ENCODE measurements at places on chromosomes 4 and X.

- H3K4me1 ChIP-seq = peaks cover 36% of the 10 kb centered on the region
- peaks cover 1% of the 10 kb centered on the region for H3K36me3 ChIP-seq
- H3K4me3 ChIP-seq = no peak overlapping the region
- no peaks in the 10 kb centered on the region for H3K27me3 ChIP-seq
Measured at GRCh38 chr4:2243681-2244380, 1.9 kb upstream of the HAUS3 start.

DNA sequence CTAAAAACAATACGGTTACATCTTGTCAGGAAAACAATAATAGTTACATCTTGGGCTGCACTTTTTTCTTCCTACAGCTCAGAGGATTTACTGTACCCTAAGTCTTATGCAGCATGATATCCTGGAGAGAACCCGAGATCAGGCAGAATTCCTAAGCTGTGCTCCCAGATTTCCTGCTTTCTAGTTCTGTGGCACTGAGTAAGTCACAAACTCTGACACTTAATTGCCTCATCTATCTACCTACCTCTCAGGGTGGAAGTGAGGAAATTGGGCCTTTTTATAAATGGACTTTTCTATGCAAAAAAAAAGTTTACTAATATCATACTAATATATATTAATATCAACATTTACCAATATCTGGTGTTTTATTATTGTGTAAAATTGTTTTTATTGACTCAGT, 438.5 kb downstream of the INPP4B start:
- no peaks in the 10 kb centered on the region for H3K27me3 ChIP-seq
- H3K4me1 ChIP-seq = no peaks in the 10 kb centered on the region
- no peaks in the 10 kb centered on the region for H3K36me3 ChIP-seq
- H3K27ac ChIP-seq = no peak overlapping the region
- H3K4me3 ChIP-seq = no peak overlapping the region

- no peak overlapping the region for H3K27ac ChIP-seq
- no peaks in the 10 kb centered on the region for H3K27me3 ChIP-seq
- H3K4me1 ChIP-seq = no peaks in the 10 kb centered on the region
- no peak overlapping the region for H3K4me3 ChIP-seq
Measured at GRCh38 chr4:4427121-4427870, 40.4 kb downstream of the NSG1 start.

GRCh38 chrX:49029876-49030275, 13.3 kb downstream of the TFE3 start:
- peaks cover 50% of the 10 kb centered on the region for H3K36me3 ChIP-seq
- no peak overlapping the region for H3K4me3 ChIP-seq
- H3K27ac ChIP-seq = no peak overlapping the region
- DNase-seq = no peak

- H3K4me1 ChIP-seq = no peaks in the 10 kb centered on the region
- no peaks in the 10 kb centered on the region for H3K36me3 ChIP-seq
- H3K27me3 ChIP-seq = no peaks in the 10 kb centered on the region
- H3K27ac ChIP-seq = no peak overlapping the region
Measured at GRCh38 chrX:11424903-11425674, 131.9 kb downstream of the AMELX start.

GRCh38 chr4:143402776-143403552, 66.3 kb downstream of the GAB1 start:
- no peaks in the 10 kb centered on the region for H3K36me3 ChIP-seq
- H3K27me3 ChIP-seq = no peaks in the 10 kb centered on the region
- H3K4me3 ChIP-seq = no peak overlapping the region
- no peak for DNase-seq
- H3K4me1 ChIP-seq = no peaks in the 10 kb centered on the region

- H3K4me1 ChIP-seq = peaks cover 52% of the 10 kb centered on the region
- no peaks in the 10 kb centered on the region for H3K27me3 ChIP-seq
- H3K4me3 ChIP-seq = no peak overlapping the region
- no peaks in the 10 kb centered on the region for H3K36me3 ChIP-seq
- DNase-seq = no peak
Measured at GRCh38 chr4:76691807-76692582, 205.9 kb downstream of the SOWAHB start.

DNA sequence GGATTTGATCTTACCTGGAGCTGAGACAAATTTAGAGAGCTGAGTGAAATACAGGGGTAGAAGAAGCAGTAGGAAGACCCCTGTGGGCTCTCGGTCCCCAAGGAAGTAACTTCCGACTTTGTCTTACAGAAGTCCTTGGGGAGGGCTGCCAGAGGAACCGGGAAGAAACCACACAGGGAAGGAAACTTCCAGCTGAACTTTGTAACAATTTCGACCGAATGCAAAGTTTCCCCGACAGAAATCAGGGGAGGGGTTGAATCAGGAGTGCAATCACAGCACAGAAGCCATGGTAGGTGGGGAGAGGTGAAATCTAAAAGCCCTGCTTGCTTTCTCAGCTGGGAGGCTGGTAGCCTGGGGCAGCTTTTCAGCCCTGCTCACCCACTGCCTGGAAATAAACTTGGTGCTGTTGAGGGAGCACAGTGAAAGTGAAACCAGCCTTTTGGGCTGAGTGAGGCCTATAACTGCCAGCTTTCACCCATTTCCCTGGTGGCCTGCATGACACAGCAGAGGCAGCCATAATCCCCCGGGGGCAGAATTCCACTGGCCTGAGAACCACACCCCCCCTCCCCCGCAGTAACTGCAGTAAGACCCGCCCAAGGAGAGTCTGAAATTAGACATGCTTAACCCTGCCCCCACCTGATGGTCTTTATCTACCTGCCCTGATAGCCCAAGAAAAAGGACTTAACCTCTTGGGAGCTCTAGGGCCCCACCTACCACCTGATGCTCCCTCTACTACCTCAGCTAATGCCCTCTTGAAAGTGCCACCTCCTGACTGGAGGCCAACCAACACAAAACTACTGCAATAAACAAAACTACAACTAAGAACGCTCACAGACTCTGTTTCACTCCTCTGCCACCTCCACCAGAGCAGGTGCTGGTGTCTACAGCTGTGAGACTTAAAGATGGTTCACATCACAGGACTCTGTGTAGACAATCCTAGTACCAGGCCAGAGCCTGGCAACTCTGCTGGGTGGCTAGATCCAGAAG, 248.2 kb downstream of the PARM1 start:
- peak overlapping the region; percentile 34 for H3K4me3 ChIP-seq
- no peaks in the 10 kb centered on the region for H3K4me1 ChIP-seq
- H3K36me3 ChIP-seq = no peaks in the 10 kb centered on the region
- H3K27ac ChIP-seq = peak overlapping the region; percentile 63
- DNase-seq = no peak
- H3K27me3 ChIP-seq = no peaks in the 10 kb centered on the region

GRCh38 chrX:110108381-110108821, 105.5 kb downstream of the TMEM164 start:
- no peaks in the 10 kb centered on the region for H3K36me3 ChIP-seq
- H3K27ac ChIP-seq = no peak overlapping the region
- no peak overlapping the region for H3K4me3 ChIP-seq
- peak; percentile 20 for DNase-seq
- no peaks in the 10 kb centered on the region for H3K27me3 ChIP-seq

- H3K4me3 ChIP-seq = no peak overlapping the region
- H3K4me1 ChIP-seq = no peaks in the 10 kb centered on the region
- peak overlapping the region; percentile 37 for H3K27ac ChIP-seq
- no peaks in the 10 kb centered on the region for H3K36me3 ChIP-seq
Measured at GRCh38 chrX:29662101-29662500, 553.3 kb upstream of the MAGEB2 start.

- H3K36me3 ChIP-seq = no peaks in the 10 kb centered on the region
- peak overlapping the region; percentile 62 for H3K27ac ChIP-seq
- no peak overlapping the region for H3K4me3 ChIP-seq
Measured at GRCh38 chrX:13091111-13091765, 46.8 kb upstream of the FAM9C start.

GRCh38 chr4:83382850-83383249, 48.2 kb upstream of the HPSE start:
- H3K4me1 ChIP-seq = no peaks in the 10 kb centered on the region
- DNase-seq = no peak
- no peaks in the 10 kb centered on the region for H3K27me3 ChIP-seq
- no peak overlapping the region for H3K27ac ChIP-seq
